Cardiac septum (tissue), 1 donor: ENCODE measurements at places on chromosomes 4 and X. TPM values are rescaled to one million over a fixed set of nuclear protein-coding genes. Genes with fewer than 3 reads are reported as not detected.

The TENM3 gene
- 3.9 TPM for total RNA-seq

- no peak for DNase-seq
These were observed 64.1 kb downstream of the PARM1 start for GRCh38 chr4:74996996-74997395.

The MAGEB10 gene
- not detected for total RNA-seq

GRCh38 chrX:112889400-112889799 lies 48.8 kb upstream of the AMOT start:
- DNase-seq = no peak

The CTBP1 gene
- 129 TPM for total RNA-seq

The ZNF182 gene
- 2.8 TPM for total RNA-seq

GRCh38 chrX:119375561-119375960 lies 23.6 kb upstream of the SLC25A43 start:
- no peak for DNase-seq

- DNase-seq = no peak
These were observed 462.4 kb downstream of the TLL1 start for GRCh38 chr4:166335256-166335938.

GRCh38 chrX:121949041-121949760 lies 901.8 kb downstream of the GLUD2 start:
- no peak for DNase-seq

The TLL1 gene
- total RNA-seq = 0.67 TPM
